Calu3 (cell line): ENCODE measurements at places on chromosomes 1 and 21. TPM values are rescaled to one million over a fixed set of nuclear protein-coding genes. Genes with fewer than 3 reads are reported as not detected.
A peak's percentile ranks its signal among the peaks of the same experiment; 100 is the strongest.

- H3K27ac ChIP-seq, result peak overlapping the region; percentile 33
- H3K4me1 ChIP-seq, result peaks cover 37% of the 10 kb centered on the region
- peak overlapping the region; percentile 32 for H3K4me3 ChIP-seq
These were observed 7.1 kb upstream of the ITGB2 start for GRCh38 chr21:44927587-44928461.

DNA sequence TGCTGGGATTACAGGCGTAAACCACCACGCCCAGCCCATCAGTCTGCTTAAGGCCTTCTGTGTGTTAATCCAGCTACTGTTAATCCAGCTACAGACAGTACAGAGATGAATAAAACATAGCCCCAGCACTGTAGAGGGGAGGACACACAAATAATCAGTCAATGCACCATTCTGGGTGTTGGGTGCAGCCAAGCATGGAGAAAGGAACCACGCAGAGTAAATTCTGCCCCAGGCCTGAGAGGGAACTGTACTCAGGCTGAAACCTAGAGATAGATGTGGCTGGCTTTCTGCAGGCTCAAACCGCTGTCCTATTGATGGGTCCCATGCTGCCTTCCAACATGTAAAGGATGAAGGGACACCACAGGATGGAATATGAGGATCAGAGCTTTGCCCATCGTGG lies 136.8 kb upstream of the IGSF21 start:
- peaks cover 75% of the 10 kb centered on the region for H3K27me3 ChIP-seq
- no peak overlapping the region for H3K27ac ChIP-seq
- no peaks in the 10 kb centered on the region for H3K36me3 ChIP-seq
- no peaks in the 10 kb centered on the region for H3K4me1 ChIP-seq

GRCh38 chr1:24308365-24309015 lies 10.7 kb upstream of the GRHL3 start:
- H3K4me1 ChIP-seq, result peaks cover 9% of the 10 kb centered on the region
- no peak for DNase-seq

The LDLRAD1 gene
- 0.24 TPM in 1 of 2 replicates, not detected in the other for total RNA-seq

DNA sequence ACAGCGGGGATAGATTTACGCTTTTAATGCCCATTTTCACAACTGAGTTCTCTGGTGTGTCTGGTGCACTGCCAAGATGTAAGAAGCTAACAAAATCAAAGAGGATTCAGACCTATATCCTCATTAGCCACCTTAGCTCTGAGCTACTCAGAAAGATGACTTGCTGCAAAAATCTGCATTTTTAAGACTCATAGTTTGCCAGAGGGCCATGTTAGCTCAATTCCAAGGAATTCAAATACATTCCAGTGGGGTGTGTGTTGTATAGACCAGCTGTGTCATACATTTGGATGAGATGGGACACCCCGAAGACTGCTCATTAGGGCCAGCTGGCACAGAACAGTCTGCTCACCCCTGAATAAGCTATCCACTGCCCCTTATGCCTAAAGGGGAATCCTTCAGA lies 8.9 kb downstream of the DENND2D start:
- H3K36me3 ChIP-seq, result peaks cover 15% of the 10 kb centered on the region
- no peaks in the 10 kb centered on the region for H3K27me3 ChIP-seq
- DNase-seq, result no peak
- no peak overlapping the region for H3K4me3 ChIP-seq
- no peak overlapping the region for H3K27ac ChIP-seq
- peaks cover 28% of the 10 kb centered on the region for H3K4me1 ChIP-seq

- no peak overlapping the region for H3K4me3 ChIP-seq
- no peaks in the 10 kb centered on the region for H3K27me3 ChIP-seq
- H3K27ac ChIP-seq, result no peak overlapping the region
- H3K36me3 ChIP-seq, result no peaks in the 10 kb centered on the region
- H3K4me1 ChIP-seq, result peaks cover 9% of the 10 kb centered on the region
These were observed 12.0 kb upstream of the BRWD1 start for GRCh38 chr21:39325458-39325857.

DNA sequence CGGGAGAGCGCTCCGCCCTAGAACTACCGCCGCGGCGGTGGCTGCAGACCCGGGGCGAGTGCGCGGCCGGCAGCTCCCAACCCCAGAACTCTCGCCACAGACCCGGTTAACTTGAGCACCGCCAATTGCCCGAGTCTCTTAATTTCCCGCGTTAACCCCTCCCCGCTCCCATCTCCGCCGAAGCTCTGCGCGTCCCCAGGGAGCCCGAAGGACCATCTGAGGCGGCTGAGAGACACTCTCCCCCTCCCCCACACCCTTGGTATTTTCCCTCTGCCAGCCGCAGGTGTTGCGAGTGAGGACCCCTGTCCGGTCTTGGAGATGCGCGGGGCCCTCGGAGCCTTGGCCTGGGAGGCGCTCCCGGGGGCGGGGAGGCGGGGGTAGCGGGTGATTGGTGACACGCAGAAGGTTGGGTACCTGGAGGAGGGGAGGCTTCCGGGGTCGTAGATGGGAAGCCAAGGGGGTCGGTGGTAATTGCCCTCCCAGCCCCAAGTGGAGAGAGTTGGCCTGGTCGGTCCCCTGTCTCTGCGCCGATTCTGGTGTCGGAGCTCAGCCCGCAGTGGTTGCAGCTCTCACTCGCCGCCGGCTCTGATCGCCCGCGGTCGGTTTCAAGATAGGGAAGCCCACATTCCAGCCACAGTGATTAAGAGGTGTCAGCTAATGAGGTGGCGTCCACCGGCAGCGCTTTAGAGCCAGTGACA lies 858 bp upstream of the SUSD4 start:
- H3K4me3 ChIP-seq, result peak overlapping the region; percentile 74
- H3K27me3 ChIP-seq, result peaks cover 77% of the 10 kb centered on the region
- H3K27ac ChIP-seq, result no peak overlapping the region

DNA sequence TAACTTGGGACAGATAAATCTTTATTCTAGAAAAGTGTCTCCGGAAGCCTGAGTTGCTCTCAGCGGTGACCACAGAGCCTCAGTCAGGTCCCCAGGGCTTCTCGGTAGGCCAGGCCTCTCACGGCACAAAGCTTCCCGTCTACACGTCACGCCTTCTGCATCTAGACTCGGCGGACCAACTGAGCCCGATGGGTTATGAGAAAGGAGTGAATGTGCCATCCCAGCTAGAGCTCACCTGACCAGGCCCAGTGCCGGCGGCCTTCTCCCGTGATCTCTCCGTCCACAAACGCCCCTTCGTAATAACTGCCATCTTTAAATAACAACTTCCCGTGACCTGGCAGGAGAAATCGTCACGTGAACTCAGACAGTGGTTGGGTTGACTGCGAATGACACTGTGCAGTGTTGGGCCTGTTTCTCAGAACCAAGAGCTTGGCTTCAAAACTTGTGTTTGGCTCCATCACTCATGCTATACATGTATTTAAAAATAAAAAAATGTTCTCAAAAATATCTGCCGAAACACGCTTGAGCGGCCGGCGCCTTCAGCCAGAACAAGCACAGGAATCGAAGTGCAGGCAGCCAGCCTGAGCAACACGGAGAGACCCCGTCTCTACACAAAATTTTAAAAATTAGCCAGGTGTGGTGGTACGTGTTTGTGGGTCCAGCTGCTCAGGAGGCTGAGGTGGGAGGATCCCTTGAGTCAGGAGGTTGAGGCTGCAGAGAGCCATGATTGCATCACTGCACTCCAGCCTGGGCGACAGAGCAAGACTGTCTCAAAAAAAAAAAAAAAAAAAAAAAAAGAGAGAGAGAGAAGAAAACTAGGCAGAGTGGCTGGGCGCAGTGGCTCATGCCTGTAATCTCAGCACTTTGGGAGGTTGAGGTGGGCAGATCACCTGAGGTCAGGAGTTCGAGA lies 3.1 kb downstream of the MORN1 start:
- no peaks in the 10 kb centered on the region for H3K27me3 ChIP-seq
- peaks cover 41% of the 10 kb centered on the region for H3K36me3 ChIP-seq
- peaks cover 11% of the 10 kb centered on the region for H3K4me1 ChIP-seq
- DNase-seq, result no peak
- H3K4me3 ChIP-seq, result no peak overlapping the region

GRCh38 chr1:62401034-62401760 lies 35.7 kb upstream of the USP1 start:
- H3K27me3 ChIP-seq, result peaks cover 29% of the 10 kb centered on the region
- no peaks in the 10 kb centered on the region for H3K4me1 ChIP-seq
- no peak for DNase-seq
- H3K36me3 ChIP-seq, result no peaks in the 10 kb centered on the region
- no peak overlapping the region for H3K27ac ChIP-seq

DNA sequence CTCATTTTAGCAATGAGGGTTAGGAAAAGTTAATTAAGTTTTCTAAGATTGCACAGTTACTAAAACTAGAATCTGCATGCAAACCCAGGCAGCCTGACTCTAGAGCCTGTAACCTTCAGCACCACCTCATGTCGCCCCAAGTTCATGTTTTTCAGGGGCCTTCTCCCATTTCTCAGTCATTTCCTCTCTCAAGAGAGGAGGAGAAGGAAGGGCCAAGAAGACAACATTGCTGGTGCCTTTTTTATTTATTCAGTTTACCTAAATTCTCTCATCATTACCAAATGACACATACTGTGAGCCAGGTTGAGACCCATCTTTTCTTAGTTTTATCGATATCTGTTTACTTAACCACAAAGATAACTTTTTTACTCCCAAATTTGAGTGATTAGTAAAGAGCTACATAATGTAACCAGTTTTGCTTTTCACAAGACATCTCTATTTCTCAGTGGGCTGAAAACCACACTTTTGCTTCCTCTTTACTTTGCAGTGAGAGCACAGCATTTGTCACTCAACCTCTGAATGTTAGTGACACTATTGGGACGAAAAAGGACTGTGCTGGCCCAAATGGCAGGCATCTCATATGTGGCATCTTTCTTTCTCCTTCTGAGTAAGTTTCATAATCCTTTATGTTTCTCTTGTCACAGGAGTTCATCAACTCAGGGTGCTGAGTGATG lies at the start of gene CD101:
Gene CD101 (plus strand): TSS at position 507 of the 674 bp plus-strand sequence. CDS start 58 bp downstream, at position 565.
- peaks cover 12% of the 10 kb centered on the region for H3K36me3 ChIP-seq
- H3K27me3 ChIP-seq, result no peaks in the 10 kb centered on the region
- DNase-seq, result no peak
- no peak within 1 kb of the TSS for H3K4me3 ChIP-seq

DNA sequence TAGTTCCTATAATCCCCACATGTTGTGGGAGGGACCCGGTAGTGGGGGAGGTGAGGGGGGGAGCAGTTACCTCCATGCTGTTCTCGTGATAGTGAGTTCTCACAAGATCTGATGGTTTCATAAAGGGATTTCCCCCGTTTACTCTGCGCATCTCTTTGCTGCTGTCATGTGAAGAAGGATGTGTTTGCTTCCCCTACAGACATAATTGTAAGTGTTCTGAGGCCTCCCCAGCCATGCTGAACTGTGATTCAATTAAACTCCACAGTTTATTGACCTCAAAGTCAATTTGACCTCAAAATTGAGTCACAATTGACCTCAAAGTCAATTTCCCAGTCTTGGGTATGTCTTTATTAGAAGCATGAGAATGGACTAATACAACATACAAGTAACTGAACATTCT lies 19.7 kb downstream of the DPH5 start:
- no peaks in the 10 kb centered on the region for H3K27me3 ChIP-seq
- H3K4me1 ChIP-seq, result peaks cover 21% of the 10 kb centered on the region
- no peak for DNase-seq
- no peak overlapping the region for H3K4me3 ChIP-seq
- H3K36me3 ChIP-seq, result no peaks in the 10 kb centered on the region

- no peaks in the 10 kb centered on the region for H3K36me3 ChIP-seq
- H3K27me3 ChIP-seq, result no peaks in the 10 kb centered on the region
- H3K4me3 ChIP-seq, result no peak overlapping the region
- peaks cover 31% of the 10 kb centered on the region for H3K4me1 ChIP-seq
- H3K27ac ChIP-seq, result no peak overlapping the region
These were observed 10.6 kb downstream of the TXNIP start for GRCh38 chr1:145985502-145986439.

DNA sequence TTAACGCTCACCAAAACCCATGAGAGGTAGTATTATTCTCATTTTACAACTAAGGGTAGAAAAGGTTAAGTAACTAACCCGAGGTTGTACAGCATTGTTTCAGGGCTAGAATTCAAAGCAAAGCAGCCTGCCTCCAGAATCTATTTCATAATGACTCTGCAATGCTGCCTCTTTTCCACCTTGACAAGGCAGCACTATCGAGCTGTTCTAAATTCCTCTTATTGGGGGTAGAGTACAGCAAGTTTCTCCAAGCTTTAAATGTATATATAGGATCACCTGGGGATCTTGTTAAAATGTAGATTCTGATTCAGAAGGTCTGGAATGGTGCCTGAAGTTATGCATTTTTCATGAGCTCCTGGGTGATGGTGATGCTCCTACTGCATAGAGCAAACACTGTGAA lies 30.1 kb downstream of the WNT2B start:
- peaks cover 9% of the 10 kb centered on the region for H3K36me3 ChIP-seq
- H3K4me1 ChIP-seq, result peaks cover 6% of the 10 kb centered on the region
- no peak for DNase-seq
- no peaks in the 10 kb centered on the region for H3K27me3 ChIP-seq
- no peak overlapping the region for H3K27ac ChIP-seq

DNA sequence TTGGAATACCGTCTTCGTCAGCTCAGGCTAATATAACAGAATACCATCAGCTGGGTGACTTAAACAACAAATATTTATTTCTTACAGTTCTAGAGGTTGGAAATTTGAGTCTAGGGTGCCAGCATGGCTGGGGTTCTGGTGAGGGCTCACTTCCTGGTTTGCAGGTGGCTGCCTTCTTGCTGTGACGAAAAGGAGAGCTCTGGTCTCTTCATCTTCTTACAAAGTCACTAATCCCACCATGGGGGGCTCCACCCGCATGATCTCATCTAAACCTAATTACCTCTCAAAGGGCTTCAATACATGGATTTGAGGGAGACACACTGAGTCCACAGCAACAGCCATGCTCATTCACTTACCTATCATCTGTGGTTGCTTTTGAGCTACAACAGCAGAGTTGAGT lies 78.3 kb downstream of the PSMG1 start:
- DNase-seq, result no peak
- H3K36me3 ChIP-seq, result no peaks in the 10 kb centered on the region
- H3K4me3 ChIP-seq, result no peak overlapping the region
- H3K4me1 ChIP-seq, result no peaks in the 10 kb centered on the region
- H3K27me3 ChIP-seq, result peaks cover 44% of the 10 kb centered on the region

GRCh38 chr1:226987623-226988333 lies 47.7 kb downstream of the COQ8A start:
- H3K4me3 ChIP-seq, result no peak overlapping the region
- H3K36me3 ChIP-seq, result peaks cover 35% of the 10 kb centered on the region
- no peak for DNase-seq
- no peak overlapping the region for H3K27ac ChIP-seq

DNA sequence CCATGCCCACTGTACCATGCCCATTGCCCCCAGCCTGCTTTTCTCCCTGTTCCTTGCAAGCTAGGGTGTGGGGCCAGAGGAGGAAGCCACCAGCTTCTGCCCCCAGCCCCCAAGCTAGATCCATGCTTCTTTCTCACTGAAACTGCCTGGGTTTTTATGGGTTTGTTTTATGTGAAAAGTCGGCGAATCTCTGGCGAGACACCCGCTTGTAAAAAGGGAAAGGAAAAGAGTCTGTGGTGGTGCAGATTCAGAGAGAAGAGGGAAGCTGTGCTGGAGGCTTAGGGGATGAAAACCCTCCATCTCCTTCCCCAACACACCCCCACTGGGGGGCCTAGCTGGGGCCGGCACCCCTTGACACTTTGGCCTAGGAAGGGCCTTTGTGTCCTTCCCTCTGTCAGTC lies 26.2 kb downstream of the GRHL3 start:
- no peaks in the 10 kb centered on the region for H3K27me3 ChIP-seq
- no peak overlapping the region for H3K4me3 ChIP-seq

The DEPDC1 gene
- 33.0 and 41.7 TPM in 2 replicates for total RNA-seq
